ENCODE measurements at places on chromosomes 6 and 20.
A peak's percentile ranks its signal among the peaks of the same experiment; 100 is the strongest.

DNA sequence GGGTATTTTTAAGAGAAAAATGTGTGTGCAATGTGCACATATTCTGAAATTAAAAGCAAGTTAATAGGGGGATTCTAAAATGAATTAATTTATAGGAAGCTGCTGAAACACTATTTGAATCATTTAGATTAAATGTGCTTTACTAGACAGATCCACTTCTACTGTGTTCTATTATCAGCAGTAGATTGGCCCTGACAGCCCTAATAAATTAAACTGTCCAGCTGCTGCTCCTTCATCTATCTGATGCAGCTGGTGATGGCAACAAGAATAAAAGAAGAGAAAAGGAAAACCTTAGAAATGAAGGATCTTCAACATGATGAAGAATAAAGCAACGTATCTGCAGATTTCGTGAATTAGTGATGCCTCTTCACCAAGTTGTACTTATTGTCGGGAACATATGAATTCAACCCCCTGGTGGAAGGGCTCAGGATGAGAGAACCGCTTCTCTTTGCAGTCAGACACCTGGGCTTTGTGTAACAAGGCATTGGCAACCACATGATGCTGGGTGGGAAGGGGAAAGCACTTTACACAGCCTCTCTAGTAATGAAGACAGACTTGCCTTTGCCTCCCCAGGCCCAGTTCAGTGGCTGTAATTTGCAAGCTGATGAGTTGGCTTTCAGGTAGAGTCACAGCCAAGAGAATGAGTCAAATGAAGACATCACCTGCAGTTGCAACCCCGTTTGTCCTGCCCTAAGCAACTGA, 94.4 kb downstream of the LAMP5 start:
- DNase-seq = no peak

- DNase-seq = no peak
Observed at GRCh38 chr6:90066697-90067096, 172.4 kb downstream of the GJA10 start.

- DNase-seq = no peak
Observed at GRCh38 chr6:39905640-39905975, 28.7 kb downstream of the MOCS1 start.

GRCh38 chr6:84777888-84778287, 13.5 kb upstream of the TBX18 start:
- no peak for DNase-seq

DNA sequence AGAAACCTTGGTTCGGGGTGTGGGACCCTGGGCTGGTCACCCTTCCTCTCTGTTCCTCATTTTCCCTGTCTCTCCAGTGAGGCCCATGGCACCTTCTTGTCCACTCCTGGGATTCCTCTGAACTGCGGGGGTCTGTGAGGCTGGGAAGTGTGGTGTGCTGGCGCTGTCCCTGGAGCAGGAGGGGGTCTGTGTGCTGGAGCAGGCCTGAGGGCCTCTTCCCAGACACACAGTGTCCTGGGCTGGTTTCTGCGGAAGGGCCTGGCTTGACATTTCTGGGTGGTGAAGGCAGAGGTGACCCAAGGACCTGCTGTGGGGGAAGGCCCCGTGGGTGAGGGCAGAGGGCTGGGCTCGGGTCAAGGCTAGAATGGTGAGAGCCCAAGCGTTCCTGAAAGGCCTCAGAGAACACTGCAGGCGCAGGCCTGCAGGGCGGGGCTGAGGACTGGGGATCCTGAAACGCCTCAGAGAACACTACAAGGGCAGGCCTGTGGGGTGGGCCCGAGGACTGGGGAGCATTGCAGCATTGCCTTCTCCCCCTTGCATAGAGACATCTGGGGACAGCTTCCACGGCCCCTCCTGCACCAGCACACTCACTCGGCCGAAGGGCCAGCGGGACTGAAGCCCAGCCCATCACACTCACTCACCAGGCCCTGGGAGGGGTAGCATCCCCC, 10.6 kb upstream of the BAK1 start:
- no peak for DNase-seq

- no peak for DNase-seq
Observed at GRCh38 chr6:162343936-162344645, 383.5 kb downstream of the PRKN start.

- no peak for DNase-seq
Observed at GRCh38 chr6:11270030-11271027, 37.9 kb upstream of the NEDD9 start.

DNA sequence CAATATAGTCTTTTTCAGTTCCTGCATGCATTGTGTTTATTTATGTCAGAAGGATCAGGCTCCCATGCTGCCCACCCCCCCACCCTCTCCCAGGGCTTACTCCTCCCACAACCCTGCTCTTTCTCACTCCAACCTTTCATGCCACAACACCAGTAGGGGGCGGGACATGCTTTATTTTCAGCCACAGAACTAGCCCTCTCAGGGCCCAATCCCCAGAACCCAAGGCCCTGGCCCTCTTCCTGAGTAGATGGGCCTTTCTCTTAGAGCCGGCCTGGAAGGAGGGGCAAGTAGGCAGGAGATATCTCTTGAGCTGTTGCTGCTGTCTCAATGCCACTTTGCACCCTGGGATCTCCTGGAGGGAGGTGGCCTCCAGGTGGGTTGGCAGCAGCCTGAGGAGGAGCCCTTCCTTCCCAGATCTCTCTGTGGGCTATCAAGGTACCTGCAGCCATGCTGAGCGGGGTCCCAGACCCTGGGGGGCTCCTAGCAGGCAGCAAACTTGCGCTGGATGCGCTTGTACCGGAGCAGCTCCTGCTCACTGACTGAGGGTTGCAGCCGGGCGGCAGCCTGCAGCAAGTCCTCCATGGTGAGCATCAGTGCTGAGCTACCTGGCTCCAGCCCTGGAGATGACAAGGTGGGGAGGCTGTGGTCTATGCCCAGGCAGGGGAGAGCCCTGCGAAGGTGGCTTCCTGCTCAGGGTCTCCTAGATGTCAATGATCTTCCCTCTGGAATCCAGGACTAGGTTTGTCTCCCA, 3.5 kb downstream of the GNMT start:
- DNase-seq = peak; percentile 18

DNA sequence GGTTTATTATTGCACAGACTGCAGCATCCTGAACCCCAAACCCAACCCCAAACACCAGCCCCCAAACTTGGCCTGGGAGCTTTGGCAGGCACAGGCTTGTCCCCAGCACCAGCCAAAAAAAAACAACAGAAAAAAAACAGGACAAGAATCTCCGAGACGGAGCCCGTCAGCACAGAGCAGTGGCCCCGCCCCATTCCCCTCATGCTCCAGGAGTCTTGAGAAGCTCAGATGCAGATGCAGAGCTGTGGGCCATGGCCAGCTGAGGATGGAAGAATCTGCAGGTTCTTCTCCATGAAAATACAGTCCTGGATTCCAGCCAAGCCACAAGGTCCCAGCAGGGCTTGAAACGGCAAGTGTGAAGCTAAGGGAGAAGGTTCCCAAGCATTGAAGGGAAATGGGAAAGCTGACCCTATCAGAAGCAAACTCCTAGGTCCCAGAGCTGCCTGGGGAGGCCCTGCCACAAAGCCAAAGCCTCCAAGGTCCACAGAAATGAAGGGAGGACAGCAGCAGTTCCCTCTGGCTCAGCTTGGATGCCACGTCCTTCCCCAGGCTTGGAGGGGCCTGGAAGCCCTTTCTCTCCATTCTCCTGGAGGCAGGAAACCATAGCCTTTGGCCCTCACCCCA, 75.2 kb downstream of the JPH2 start:
- no peak for DNase-seq

DNA sequence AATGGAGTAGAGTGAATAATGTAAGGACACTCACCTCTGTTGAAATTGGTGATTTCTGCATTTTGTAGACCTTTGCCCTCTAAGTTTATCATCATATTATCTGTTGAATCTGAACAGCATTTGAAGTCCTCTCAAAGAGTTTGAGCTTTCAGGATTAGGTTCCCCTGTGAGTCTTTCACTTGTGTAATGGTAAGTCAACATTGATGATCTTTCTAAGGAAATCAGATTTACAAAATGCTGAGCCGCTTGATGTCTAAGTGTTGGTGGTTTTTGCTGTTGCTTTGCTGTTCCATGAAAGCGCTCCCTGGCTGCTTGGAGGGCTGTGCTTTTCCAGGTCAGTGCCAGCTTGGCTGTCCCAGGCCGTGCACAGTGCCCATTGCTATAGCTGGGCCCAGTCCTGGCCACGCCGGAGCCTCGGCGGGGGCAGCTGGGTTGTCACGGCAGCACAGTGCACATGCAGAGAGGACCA, 33.8 kb upstream of the KIF25 start:
- no peak for DNase-seq

DNA sequence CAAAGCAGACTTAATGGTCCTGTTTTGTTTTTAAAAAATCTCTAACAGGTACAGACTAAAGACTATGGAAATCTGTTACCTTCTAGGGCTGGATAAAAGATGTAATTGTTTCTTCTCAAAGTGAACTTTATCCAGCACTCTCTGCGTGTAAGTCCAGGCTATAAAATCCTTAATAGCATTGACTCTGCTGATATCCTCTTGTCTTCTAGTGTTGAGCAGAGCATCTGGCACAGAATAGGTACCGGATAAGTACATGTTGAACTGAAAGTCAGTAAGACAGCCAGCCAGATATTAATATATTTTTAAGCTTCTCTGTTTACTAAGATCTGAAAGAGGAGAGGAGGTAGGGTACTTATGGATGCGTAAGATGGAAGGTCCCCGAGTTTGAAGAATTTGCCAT, 262.3 kb downstream of the TBC1D7 start:
- DNase-seq = no peak

Data from CD4-positive, alpha-beta T cell treated with Interleukin-6 at 100 ng/mL for 8 hours (primary cell).